ENCODE measurements at places on chromosomes 2 and 18. TPM values are rescaled to one million over a fixed set of nuclear protein-coding genes. Genes with fewer than 3 reads are reported as not detected.

DNA sequence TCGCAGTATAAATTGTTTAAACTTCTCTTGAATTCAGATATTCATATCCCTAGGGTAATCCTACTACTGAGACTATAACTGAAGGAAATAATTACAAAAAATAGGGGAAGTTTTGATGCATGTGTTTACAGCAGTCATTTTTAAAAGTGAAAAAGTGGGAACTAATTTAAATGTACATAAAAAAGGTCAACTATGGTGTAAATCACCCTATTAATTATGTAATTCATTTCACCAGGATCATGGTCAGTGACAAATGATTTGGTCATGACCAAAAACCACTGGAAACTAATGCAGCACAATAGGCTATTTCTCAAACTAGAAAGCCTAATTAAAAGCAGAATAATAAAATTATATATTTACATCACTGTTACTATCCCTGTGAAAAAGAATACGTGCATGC lies 5.0 kb upstream of the CNGA3 start:
- DNase-seq, result no peak

- no peak for DNase-seq
Measured at GRCh38 chr2:11757101-11757500, 10.7 kb downstream of the LPIN1 start.

- no peak for DNase-seq
Measured at GRCh38 chr2:156115338-156115737, 217.2 kb downstream of the NR4A2 start.

DNA sequence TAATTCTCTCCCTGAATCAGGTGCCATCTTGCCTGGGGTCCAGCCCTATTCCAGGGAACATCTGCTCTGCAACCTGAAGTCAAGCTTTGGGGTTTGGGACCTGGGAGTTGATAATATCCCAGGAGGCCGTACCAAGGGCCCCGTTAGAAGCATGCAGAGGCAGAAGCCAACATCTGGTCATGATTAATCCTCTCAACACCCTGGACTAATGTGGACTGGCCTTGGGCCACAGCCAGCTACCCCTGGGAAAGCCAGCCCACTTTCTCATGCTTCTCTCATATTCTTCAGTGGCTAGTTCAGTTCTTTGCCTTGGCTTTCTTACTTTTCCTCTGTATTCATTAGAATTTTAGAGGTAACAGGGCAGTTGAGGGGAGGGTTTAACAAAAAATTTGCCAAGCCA lies 515.6 kb upstream of the NRP2 start:
- DNase-seq, result no peak

CDKL4 gene
- 0.24 TPM for total RNA-seq

CELF4 gene
- 2.6 TPM for total RNA-seq

GRCh38 chr2:195687320-195688086 lies 30.5 kb downstream of the SLC39A10 start:
- no peak for DNase-seq

PROKR1 gene
- 5.2 TPM for total RNA-seq

DNA sequence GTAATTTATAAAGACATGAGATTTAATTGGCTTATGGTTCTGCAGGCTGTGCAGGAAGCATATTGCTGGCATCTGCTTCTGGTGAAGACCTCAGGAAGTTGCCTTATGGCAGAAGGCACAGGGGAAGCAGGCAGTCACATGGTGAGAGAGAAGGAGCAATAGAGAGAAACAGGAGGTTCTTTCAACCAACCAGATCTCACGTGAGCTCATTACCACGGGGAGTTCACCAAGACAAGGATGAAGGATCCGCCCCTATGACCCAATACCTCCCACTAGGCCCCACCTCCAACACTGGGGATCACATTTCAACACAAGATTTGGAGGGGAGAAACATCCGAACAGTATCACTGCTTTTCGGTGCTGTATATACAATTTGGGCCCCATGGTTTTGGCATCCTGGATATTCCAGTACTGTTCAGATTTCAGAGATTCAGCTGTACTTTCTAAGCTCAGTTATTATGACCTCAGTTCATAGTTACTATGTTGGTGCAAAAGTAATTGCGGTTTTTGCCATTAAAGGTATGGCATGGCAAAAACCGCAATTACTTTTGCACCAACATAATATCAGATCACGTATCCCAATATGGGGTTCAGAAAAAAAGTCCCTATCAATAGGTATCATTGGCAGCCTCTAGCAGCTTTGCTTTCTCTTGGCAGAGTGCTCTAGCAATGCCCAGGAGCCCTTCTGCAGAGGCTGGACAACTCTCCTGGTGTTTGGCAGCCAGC lies 189.6 kb upstream of the SIX3 start:
- peak; percentile 82 for DNase-seq

GRCh38 chr2:150464986-150465385 lies 22.5 kb downstream of the RND3 start:
- no peak for DNase-seq

PSMD1 gene
- total RNA-seq, result 148 TPM
